DMS153 (cell line): ENCODE measurements at places on chromosomes 3 and 15.

- no peak for DNase-seq
Measured at GRCh38 chr3:37973246-37974054, 17.1 kb upstream of the VILL start.

DNA sequence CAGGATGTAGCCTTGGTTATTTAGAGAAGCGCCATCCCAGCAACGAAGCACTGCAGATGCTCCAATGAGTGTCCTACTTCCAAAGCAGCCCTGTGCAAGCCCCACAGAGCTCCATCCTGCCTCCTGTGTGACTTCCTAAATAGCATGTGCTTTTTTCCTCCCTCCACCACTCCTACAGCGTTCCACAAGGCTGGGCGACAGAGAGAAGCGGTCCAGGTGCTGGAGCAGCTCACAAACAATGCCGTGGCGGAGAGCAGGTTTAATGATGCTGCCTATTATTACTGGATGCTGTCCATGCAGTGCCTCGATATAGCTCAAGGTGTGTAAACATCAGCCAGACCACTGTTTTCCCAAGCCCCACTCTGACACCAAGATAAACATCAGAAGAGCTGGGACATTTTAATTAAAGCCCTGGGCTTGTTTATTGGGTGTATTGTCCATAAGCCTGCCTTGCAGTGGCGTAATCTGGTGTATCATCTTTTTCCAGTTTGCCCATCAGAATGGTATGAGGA, 22.2 kb upstream of the RHO start:
- peak; percentile 91 for DNase-seq

- DNase-seq: no peak
Measured at GRCh38 chr15:31283043-31283442, 43.6 kb upstream of the KLF13 start.

GRCh38 chr15:67753891-67754290, 71.4 kb upstream of the SKOR1 start:
- DNase-seq: no peak

- DNase-seq: no peak
Measured at GRCh38 chr3:188396251-188396650, 242.3 kb downstream of the LPP start.

GRCh38 chr3:76311941-76312340, 526.6 kb upstream of the ZNF717 start:
- DNase-seq: no peak

DNA sequence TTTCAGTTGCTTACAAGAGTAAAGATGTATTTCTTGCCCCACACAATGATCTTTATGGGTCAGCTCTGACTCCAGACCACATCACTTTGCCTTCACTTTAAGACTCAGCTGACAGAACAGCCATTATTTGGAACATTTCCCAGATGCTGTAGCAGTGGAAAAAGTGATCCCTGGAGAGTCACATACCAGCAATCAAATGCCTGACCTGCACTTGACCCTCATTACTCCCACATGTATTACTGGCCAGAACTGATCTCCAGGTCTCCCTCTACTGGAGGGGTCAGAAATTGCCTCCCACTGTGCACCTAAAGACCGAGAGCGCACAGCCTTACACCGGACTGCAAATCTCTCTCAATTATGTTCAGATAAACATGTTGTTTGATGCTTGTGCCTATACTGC, 88.6 kb upstream of the ZNF385D start:
- DNase-seq: no peak

DNA sequence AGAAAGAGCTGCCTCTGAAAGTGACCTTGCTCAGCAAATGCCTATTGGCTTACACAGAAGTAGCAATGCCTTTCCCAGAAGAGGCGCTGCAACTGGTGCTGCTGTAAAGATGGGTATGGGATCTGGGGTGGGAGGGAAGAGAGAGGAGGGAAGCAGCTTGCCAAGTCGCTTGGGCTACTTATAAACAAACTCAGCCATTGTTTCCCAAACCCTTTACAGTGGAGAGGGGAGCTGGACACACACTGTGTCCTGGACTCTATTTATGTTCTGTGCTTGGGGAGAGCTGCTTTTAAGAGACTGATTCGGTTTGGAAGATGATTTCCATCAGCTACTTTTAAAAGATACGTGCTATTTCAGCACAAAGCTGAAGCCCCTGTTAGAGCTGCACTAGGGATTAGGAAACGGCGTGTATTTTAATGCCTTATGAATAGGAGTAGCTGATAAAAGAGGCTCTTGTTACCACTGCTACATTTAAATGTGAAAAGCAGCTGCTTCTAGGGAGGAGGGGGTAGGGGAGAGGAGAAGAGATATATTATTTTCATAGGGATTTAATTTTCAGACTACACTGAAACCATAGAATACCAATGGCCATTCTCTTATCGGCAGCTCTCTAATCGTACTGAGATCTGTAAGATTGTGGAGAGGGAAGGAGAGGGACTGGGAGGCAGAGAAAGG, 440.6 kb downstream of the MCTP2 start:
- DNase-seq: no peak

DNA sequence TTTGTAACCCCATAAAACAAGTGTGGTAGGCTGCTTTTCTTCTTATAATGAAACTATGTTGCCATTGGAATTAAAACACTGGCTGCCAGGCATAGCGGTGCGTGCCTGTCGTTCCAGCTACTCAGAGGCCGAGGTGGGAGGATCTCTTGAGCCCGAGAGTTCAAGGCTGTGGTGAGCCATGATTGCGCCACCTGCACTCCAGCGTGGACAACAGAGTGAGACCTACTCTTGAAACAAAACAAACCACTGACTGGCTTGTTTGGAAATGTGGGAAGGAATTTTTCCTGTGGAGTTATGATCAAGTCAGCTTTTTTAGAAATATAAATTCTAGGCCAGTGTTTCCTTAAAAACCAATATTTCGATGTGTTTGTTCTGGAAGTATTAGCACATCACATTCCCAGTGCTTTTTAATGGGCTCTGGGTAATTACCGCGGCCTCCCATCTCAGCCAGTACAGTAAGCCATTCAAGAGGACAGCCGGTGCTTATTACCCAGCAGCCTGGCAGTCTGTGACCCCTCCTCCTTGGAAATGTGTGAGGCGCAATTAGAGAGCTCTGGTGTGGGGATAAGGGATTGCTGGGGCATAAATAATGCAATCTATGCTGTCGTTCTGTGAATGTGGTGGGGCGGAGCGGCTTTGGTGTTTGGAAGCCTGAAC, 58.3 kb upstream of the TRAK1 start:
- no peak for DNase-seq

DNA sequence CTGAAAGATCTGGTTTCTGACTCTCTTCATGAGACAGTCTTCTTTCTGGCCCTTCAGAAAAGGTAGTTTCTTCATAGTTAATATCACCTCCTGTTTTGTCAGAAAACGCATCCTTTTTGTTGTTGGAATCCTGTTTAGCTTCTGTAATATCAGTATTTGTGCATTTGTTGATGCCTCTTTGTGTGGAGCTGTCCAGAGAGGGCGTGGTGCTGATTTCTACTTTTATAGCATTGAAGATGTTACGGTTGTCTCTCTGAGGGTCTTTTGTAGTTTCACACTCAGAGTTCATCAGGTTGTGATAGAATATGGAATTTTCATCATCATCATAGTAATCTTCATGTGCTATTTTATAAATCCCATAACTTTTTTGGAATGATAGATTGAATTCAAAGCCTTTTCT, 8.9 kb downstream of the GPR149 start:
- no peak for DNase-seq

DNA sequence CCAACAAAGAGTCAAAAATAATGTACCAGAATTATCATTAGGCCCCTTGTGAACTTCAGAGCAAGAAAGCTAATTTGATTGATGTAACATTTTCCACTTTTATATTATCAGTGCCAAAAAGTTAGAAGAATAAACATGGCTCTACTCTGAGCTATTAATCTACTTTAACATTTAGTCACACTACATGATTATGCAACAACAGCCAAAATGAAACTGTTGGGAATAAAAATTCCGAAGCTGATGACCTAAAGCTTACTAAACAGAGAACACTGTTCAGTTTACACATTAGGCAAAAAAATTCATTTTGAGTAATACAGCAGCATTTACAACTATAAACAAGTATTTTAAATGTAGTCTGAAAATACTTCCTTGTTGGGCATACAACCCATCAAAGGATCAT, 1134.1 kb downstream of the EPHA3 start:
- DNase-seq: no peak

GRCh38 chr3:153442799-153443487, 280.9 kb downstream of the RAP2B start:
- DNase-seq: no peak

DNA sequence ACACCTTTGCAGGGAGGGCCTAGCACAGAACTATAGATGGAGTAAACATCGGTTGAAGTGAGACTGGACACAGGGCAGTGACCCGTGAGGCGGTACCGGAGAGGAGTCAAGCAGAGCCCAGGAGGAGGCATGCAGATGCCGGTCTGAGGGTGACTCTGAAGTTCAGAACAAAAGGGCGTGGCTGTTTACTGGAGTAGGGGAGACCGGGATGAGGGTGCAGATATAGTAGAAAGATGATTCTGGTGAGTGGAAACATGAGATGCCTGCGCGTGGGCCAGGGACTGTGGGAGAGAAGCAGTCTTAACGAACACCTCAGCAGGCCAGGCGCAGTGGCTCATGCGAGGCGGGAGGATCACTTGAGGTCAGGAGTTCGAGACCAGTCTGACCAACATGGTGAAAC, 113.1 kb downstream of the NSMCE3 start:
- DNase-seq: no peak

- DNase-seq: no peak
Measured at GRCh38 chr3:184687363-184688015, 24.4 kb downstream of the MAGEF1 start.

GRCh38 chr15:61157933-61158332, 71.2 kb downstream of the RORA start:
- no peak for DNase-seq

GRCh38 chr3:188319569-188319968, 165.6 kb downstream of the LPP start:
- DNase-seq: no peak

GRCh38 chr3:63076357-63076756, 201.1 kb upstream of the CADPS start:
- DNase-seq: peak; percentile 28

DNA sequence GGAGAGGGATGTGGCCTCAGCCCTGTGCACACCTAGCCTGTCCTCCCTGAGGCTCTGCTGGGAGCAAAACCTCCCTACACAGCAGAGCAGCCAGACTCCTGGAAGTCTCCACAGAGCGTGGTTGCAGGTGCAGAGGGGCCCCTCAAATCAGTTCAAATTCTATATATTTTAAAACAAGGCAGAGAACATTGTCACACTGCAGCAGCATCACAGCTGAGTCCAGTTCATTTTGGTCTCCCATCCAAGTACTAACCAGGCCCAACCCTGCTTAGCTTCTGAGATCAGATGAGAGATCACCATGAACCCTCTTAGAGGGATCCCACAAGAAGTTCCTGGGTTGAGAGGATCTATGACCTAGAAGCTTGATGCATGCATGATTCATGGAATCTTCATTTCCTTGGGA, 331.0 kb upstream of the RGMA start:
- DNase-seq: no peak

- DNase-seq: no peak
Measured at GRCh38 chr15:73941871-73942635, 15.8 kb downstream of the LOXL1 start.

DNA sequence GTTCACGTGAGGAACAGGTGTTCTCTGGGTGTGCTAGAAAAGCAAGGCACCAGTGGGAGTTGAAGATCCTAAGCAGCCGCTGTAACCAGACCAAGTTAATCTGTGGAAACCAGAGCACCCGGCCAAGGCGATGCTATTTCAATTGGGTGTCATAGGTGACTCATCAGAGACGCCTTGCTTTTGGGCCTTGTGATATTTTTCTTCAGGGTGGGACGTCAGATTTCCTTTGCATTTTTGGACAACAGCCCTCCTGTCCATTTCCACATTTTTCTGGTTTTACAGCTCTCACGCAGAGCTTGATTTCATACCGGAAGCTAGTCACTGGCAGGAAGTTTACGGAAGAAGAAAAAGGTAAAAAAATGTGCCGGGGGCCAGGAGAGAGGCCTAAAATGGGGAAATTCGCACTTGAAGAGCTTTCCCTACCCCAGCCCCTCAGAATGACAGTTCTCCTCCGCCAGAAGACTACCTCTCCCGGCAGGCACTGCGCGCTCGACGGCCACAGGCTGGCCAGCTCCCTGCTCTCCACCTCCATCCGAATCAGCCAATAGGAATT, 471 bp upstream of the KBTBD8 start:
- no peak for DNase-seq

DNA sequence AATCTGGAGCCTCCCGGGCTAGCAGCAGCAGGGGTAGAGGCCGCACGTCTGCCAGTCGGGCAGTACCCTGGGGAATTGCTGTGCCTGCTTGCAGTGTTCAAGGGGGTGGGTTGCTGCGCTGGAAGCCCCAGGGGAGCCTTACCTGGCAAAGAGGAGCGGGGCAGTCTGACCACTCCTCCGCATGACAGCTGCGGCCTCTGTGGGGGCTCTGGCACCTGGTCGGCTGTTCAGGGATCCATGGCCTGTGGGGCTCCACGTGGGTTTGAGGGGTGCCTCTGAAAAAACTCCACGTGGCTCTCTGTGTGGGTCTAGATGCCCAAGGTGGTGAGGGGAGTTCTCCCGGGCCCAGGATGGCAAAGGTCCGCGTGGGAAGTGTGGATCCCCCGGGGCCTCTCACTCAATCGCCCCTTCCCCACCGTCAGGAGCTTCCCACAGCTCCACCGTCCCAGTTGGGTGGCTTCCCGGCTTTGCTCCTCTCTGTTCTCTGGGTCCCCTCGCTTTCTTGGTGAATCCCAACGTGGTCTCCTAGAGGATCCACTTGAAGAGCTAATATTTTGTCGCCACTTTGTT, 184.5 kb downstream of the EFHB start:
- no peak for DNase-seq

DNA sequence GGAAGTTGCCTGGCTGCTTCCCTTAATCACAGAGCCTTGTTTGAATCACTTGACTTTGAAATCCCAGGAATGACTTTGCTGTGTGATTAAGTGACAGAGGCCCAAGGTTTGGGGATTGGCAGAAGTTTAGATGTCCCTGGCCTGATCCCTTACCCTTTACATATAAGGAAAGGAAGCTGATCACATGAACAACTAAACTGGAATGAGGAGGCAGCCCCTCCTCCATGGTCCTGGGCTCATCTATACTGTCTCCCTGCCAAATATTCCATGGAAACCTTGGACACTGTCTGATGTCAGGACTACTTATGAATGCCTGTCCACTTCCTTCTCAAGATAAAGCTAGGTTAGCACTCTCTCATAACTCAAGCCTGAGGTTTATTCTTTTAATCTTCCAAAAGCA, 181.3 kb upstream of the CTDSPL start:
- DNase-seq: no peak

GRCh38 chr15:100292010-100292409, 49.8 kb downstream of the ADAMTS17 start:
- DNase-seq: no peak

GRCh38 chr15:70710714-70711113, 52.6 kb downstream of the UACA start:
- DNase-seq: no peak

GRCh38 chr15:94456226-94456625, 224.9 kb downstream of the MCTP2 start:
- DNase-seq: no peak

- DNase-seq: no peak
Measured at GRCh38 chr15:84638103-84638502, 16.0 kb downstream of the WDR73 start.

GRCh38 chr3:44584646-44585501, at the start of gene ZNF660:
ZNF660 (plus strand) TSS chr3:44584964; CDS start chr3:44594194, 9,230 bp downstream.
- peak; percentile 62 for DNase-seq

GRCh38 chr3:141333836-141334626, 34.3 kb upstream of the ZBTB38 start:
- no peak for DNase-seq

GRCh38 chr15:95432878-95433405, 897.6 kb upstream of the NR2F2 start:
- DNase-seq: no peak
